ENCODE measurements at places on chromosomes 3 and 15.

DNA sequence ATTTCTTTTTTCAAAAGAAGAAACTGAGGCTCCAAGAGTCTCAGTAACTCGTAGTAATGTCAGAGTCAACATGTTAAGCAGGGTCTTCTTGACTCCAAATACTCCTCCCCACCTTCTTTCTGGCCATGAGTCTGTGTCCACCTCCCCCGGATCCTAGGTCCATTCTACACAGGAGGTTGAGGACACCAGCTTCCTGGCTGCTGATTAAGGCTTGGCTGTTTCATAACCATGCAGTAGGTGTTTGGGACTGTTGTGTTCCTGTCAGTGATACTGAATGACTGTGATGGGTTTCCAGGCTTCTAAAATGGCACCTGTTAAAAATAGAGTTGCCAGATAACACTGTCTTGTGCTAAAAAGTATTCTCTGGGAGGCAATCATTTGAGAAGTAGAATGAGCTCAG is 130.8 kb upstream of the IL12A start:
- DNase-seq = no peak

GRCh38 chr3:192921793-192922192 is 4.1 kb upstream of the MB21D2 start:
- no peak for DNase-seq

GRCh38 chr3:74410276-74410941 is 204.1 kb downstream of the CNTN3 start:
- no peak for DNase-seq

DNA sequence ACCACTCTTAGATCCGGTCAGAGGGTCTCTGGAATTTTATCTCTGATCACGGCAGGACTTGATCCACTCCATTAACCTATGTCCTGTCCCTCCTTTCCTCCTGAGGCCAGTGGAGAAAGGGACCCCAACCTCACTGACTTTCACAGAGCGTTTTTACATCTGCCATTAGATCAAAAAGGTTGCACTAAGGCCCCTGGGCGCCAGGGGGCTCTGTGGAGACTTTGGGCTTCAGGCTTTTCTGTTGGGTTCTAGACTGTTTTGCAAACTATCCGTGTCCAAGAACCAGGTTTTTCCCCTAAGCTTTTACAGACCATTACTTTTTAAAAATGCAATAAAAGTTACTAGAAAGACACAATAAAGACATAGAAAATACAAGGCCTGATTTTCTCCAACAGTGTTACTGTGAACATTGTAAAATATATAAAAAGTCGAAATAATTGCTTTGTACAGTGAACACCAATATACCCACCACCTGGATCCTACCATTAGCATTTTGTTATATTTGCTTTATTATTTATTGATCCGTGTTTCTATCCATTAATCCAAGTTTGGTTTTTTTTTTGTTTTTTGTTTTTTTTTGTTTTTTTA is 159.7 kb downstream of the POLR2M start:
- peak; percentile 7 for DNase-seq

- no peak for DNase-seq
These were observed 142.0 kb upstream of the TMC3 start for GRCh38 chr15:81516012-81516411.

DNA sequence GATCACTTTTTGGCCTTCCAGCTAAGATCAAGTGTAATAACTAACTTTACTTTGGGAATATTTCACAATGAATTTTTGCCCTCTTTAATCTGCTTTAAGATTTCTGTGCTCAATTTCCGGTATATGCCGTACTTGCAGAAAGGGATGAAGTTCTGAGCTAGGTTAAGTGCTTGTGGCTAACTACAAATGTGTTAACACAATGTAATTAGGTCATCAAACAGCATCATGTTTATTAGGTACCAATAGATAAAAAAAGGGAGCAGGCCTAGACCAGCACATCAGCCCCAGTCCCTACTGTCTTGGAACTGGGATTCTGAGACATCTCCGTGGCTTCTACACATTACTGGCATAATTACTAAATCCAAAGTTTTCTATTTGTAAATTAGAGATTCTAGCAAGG is 932.7 kb upstream of the CFAP20DC start:
- no peak for DNase-seq

DNA sequence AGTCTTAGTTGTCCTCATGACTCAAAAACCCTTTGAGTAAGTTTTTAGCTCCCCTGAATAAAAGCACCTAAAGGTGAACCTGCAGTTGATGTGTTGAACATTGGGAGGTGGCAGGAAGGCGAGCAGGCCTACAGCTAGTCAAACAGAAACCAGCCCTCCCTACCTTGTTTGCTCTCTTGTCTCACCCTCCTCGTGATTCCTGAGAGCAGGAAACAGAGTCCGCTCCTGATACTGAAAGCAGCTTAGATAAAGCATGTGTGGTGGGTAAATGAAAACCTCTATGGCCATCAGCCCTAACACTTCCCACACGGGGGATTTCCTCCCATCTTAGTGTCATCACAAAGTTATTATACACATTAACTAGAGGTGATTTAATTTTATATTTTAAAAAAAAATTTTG is 21.8 kb upstream of the CLDN18 start:
- DNase-seq = no peak

GRCh38 chr15:69979262-69979661 is 118.5 kb downstream of the TLE3 start:
- DNase-seq = no peak

GRCh38 chr15:28888302-28888894 is 2.6 kb downstream of the APBA2 start:
- DNase-seq = no peak

GRCh38 chr3:191026746-191027145 is 164.3 kb upstream of the GMNC start:
- no peak for DNase-seq

DNA sequence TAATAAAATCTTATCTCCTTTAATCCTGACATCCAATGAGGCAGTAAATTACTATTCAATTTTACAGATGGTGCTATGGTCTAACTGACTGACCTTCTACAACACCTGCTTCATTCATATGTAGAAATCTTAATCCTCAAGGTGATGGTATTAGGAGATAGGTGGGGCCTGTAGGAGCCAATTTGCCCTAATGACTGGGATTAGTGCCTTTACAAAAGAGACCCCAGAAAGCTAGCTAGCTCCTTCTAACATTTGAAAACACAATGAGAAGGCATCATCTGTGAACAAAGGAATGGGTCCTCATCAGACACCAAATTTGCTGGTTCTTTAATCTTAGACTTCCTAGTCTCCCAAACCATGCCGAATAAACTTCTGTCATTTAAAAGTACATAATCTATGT is 137.4 kb upstream of the UBP1 start:
- DNase-seq = no peak

DNA sequence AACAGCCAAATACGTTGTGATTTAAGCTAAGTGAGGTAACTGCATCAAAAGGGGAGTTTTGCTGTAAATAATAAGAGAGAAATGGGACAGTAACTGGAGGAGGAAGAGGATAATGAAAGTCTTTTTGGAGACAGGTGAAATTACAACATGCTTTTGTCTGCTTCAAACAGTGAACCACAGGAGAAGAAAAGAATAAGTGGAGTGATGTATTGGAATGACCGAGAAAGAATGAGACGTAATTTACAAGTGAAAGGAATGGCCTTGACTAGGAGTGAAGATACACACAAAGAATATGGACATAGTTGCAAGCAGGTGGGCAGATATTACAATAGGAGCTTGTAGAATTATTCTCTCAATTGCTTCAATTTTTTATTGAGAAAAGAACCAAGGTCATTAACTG is 550.8 kb downstream of the DIPK2A start:
- DNase-seq = no peak

DNA sequence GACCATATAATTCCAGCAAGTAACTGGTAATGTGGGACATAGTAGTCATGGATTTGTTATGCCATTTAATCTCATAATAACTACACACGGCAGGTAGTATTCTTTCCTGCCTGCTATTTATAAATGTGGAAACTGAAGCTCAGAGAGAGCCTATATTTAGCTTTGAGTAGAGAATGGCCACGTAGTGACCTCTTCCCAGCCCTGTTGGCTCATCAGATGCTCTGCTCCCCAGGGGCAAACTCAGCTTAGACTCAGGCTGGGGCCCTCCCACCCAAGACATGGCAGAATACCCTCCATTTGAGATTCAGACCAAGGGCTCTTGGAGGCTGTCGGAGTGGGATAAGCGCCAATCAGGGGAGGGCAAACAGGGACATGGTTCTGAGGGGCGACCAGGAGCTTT is 17.3 kb upstream of the HDAC11 start:
- no peak for DNase-seq

- DNase-seq = no peak
These were observed 1046.3 kb downstream of the ROBO2 start for GRCh38 chr3:78086150-78086549.

DNA sequence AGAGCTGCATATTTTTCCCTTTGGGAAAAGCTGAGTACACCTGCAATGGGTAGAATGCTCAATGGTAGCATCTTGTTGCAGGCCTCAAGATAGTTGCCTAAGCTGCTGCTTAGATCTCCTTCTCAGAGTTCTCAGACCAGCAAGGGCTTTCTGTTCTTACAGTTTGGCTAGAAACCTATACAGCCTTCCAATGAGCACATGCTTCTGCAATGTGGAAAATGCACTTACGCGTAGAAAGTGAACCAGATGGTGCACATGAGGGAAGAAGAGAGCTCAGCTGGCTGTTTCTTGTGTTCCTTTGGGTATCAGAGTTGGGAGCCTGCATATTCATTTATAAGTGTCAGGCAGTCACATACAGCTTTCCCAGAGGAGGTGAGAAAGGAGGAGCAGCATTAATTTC is 136.4 kb downstream of the B3GALNT1 start:
- no peak for DNase-seq

Data from stimulated activated CD8-positive, alpha-beta memory T cell treated with anti-CD3 and anti-CD28 coated beads, Interleukin-12 subunit alpha, Interleukin-12 subunit beta, amount 100 ng/mL, for 1 hour (primary cell).